ENCODE measurements at places on chromosomes 5 and 9.

DNA sequence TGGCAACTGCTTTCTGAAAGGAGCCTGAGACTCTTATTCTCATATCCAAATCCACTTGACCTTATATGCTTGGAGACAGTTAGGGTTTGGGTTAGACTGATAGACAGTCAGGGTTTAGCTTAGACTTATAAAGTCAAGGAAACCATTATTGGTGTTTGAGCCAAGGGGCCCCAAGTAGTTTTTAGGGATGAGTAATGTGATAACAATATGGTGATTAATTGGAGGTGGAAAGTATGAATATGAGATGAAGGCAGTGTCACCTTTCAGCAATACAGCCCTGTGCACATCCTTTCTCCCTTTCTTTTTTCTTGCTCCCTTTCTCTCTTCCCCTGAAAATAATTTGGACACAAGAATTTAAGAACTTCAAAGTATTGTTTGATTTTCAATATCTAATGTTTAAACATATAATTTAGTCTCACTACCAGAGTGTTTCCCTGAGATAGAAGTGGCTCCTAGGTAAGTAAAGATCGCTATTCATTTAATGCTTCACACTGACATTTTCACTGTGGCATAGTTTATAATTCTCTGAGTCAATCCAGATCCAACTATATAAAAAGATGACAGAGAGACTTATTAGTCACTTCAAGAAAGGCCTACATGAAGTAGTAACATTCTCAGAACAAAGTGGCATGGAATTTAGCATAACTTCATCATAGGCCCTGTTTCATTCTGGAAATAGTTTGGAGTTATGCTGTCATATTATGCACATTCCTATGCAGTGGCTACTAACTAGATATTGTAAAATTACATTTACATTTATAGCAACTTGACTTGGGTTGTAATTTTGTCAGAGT lies 200.8 kb downstream of the CHSY3 start:
- DNase-seq: no peak

GRCh38 chr5:2514484-2514883 lies 237.0 kb downstream of the IRX2 start:
- no peak for DNase-seq

GRCh38 chr5:149917073-149917676 lies 27.4 kb downstream of the PDE6A start:
- no peak for DNase-seq

DNA sequence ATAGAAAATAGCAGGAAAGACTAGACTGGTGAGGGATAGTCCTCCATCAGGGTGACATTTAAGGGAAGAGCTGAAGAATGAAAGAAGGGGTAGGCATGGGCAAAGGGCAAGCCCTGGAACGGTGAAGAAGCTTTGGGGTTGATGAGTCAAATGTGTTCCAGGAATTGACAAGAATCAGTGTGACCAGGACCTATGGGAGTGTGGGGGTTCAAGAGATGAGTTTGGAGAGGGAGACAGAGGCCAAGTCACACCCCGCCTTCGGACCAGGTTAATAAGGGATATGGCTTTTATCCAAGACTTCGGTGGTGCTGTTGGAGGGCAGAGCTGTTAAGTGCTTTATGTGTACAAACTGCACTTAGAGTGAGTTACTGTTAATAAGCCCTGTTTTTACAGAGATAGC lies 920 bp downstream of the PMPCA start:
- no peak for DNase-seq

GRCh38 chr5:72203251-72203845 lies 96.1 kb downstream of the MAP1B start:
- no peak for DNase-seq

GRCh38 chr5:139759219-139759721 lies 36.3 kb upstream of the PSD2 start:
- no peak for DNase-seq

DNA sequence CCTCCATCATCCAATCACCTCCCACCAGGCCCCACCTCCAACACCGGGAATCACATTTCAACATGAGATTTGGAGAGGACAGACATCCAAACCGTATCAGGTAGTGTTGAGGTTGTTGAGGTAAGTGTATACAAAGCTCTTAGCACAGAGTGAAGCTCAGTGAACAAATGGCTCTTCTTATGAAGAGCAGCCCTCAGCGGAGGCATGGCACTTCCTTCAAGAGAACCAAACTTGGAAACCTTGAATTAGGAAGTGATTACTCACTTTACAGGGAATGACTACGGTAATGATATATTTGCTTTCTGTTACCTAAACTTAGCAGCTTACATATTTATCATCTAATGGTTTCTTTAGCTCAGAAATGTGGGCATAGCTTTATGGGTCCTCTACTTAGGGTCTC lies 92.8 kb downstream of the IQGAP2 start:
- DNase-seq: no peak

- no peak for DNase-seq
These were observed 57.7 kb upstream of the MAST4 start for GRCh38 chr5:66538531-66538930.

DNA sequence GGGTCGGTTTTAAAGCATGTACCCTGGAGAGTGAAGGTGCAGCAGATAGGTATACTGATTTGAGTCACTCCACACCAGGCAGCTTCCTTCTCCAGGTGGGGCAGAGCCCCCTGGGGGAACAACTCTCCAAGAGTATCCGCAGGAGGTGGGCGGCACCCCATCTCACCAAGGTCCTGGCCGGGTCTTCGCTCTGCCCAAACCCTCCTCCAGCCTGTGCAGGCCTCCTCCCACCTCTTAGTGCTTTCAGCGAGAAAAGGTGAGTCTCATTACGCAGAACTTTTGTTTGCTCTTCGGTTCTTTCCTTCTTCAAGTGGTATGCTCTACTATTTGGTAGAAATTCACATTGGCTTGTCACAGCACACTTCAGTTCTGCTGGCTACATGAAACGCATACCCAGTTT lies 13.7 kb downstream of the SPACA9 start:
- DNase-seq: no peak

- no peak for DNase-seq
These were observed 163.8 kb downstream of the TMEM38B start for GRCh38 chr9:105858006-105858690.

GRCh38 chr5:55037046-55037771 lies 13.2 kb downstream of the GZMK start:
- DNase-seq: no peak

- DNase-seq: no peak
These were observed 186.2 kb downstream of the SNX18 start for GRCh38 chr5:54703565-54704255.

GRCh38 chr9:98391867-98392266 lies 136.4 kb upstream of the TBC1D2 start:
- DNase-seq: no peak

- no peak for DNase-seq
These were observed 99.4 kb downstream of the LIX1 start for GRCh38 chr5:97042996-97043395.

DNA sequence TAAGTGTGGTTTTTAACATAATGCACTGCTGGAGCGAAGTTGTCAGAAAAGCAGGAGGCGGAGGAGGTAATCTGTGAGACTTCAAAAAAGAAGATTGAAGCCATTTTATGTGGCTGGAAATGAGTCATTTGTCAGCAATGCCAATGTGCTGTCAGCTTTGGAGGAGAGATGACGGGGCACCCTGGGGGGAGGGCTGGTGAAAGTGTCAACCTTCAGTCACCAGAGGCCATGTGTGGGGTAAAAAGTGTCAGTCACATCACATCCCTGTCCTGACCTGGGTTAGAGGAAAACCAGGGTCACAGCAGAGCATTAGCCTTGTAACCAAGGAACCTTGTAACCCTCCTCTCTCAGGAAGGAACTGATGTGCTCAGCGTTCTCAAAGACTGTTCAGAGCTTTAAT lies 59.1 kb downstream of the TLR4 start:
- no peak for DNase-seq

DNA sequence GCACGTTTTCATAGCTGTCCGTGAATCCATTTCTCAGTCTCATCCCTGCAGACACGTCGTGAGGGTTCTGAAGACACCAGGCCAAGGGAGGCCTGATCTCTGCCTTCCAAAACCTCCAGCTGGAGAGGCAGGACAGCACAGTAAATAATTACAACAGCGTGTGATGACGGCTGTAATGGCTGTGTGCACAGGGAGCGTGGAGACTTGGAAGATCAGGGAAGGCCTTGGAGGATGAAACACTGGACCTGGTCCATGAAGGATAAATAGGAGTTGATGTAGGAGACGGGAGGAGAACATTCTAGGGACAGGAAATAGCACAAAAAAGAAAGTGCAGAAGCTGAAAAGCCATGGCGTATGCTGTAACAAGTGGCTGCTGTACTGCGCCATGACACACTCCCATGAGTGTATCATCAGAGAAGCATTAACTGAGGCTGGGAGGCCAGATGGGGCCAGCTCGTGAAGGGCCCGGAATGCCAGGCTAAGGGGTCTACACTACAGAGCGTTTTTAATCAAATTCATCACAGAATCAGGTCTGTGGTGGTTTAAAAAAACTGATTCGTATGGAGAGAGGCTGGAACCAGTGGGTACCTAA lies 97.2 kb downstream of the CRB2 start:
- no peak for DNase-seq

DNA sequence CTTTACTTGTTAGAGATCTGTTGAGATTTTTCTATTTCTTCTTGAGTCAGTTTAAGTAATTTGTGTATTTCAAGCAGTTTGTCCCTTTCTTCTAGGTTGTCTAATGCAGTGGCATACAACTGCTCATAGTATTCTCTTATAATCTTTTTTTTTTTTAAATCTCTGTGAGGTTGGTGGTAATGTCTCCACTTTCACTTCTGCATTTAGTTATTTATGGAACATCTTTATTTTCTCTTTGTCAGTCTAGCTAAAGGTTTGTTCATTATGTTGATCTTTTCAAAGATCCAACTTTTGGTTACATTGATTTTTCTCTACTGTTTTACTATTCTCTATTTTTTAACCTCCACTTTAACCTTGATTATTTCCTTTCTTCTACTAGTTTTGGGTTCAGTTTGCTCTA lies 13.8 kb downstream of the FOXE1 start:
- DNase-seq: no peak

DNA sequence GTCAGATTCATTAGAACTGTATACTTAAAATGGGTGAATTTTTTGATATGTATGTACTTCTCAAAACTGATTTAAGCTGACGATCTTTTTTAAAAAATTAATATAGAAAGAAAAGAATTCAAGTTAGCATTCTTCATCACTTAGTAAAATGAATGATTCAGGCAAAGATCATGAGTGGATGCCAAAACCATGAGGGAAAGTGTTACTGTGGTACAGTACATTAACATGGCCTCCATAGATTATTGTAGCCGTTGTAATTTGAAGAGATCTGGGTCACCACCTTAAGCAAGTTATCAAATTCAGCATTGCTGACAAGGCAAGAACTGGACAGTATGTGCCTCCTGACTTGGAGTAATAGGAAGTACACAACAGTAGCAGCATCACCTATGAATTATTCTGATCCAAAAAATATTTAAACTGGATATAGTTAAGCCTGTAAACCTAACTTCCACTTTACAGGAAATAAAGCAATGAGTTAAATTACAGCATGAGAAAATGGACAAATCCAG lies 29.7 kb downstream of the C9orf85 start:
- no peak for DNase-seq

DNA sequence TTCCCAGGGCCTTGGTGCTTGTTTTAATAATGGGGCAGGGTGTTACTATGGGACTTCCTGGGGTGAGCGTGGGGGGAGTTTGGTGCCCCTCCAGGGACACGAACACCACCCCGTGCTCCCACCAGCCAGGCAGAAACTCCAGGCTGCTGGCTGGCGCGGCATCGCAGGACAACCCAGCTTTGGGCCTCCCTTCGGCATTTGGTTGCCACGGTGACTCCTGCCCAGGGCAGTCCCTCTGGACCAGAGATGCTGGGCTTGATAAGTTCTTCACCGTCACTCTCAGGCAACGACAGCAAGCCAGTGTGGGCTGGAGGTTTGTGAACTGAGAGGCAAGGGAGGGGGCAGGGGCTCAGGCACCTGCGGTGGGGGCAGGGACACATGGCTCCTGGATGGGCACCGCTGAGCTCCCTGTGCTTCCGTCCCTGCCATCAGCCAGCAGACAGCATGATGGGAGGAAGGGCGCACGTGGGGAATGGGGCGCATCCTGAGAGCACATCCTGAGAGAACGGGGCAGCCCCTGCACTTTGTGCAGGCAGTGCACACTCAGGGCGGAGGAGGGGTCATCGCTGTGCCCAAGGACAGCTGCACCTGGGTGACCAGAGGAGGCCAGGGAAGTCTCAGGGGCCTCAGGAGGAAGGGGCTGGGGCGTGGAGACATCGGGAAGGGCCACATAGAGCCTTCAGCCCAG lies 116.4 kb downstream of the RXRA start:
- DNase-seq: no peak

GRCh38 chr5:154444556-154445421 lies 1.0 kb upstream of the SAP30L start:
- DNase-seq: peak; percentile 41

DNA sequence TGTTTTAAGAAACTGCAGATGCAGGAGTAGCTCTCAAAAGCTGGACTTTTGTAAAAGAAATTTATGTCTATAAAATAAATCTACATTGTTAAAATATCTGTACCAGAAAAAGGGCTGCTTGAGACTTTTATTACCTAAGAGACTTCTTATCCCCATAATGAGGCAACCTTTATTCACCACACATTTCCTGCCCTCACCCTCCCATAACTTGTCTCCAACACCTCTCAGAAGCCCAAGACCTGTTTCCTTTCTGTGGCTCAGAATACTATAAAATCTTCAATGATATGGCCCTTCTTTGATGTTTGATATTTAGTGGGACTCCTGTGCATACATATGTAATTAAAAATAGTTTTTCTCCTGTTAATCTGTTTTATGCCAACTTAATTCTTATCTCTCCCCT lies 141.5 kb upstream of the FER start:
- DNase-seq: no peak

DNA sequence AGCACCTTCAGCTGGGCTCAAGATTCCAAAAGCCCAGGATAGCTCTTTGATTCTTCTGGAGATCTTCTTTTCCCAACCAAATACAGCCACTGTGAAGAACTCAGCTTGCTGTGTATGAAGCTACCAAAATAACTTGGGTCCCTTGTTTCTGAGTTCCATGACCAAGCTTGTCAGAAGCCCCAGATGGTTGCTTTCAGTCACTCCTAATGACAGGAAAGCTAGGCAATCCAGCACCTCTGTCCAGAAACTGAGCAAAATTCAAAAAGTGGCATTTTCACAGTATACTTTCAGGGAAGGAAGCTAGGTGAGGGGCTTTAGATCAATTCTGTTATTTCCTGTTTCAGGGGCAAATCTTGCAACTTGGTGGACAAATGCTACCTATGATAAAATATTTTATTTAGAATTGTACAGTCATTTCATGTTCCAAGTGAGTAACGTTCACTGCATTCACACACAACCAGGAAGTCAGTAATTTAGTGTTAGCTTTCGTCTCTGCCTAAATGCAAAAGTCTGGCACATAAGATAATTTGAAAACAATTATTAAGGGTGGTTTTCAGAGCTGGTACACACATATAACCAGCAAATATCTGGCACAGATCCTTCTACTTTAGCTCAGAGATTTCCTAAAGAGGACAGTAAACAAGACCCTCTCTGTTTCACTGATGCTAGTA lies 330.1 kb downstream of the GLIS3 start:
- DNase-seq: no peak
